ENCODE measurements at places on chromosomes 6 and 20.

GRCh38 chr6:153758516-153758915, 280.5 kb upstream of the OPRM1 start:
- no peak for DNase-seq

GRCh38 chr6:35573495-35574110, 60.9 kb upstream of the TULP1 start:
- DNase-seq = no peak

- no peak for DNase-seq
Measured at GRCh38 chr6:8276148-8276547, 159.2 kb downstream of the SLC35B3 start.

- DNase-seq = no peak
Measured at GRCh38 chr6:158813032-158813431, 6.1 kb downstream of the EZR start.

- no peak for DNase-seq
Measured at GRCh38 chr20:50663095-50663821, 28.1 kb downstream of the RIPOR3 start.

DNA sequence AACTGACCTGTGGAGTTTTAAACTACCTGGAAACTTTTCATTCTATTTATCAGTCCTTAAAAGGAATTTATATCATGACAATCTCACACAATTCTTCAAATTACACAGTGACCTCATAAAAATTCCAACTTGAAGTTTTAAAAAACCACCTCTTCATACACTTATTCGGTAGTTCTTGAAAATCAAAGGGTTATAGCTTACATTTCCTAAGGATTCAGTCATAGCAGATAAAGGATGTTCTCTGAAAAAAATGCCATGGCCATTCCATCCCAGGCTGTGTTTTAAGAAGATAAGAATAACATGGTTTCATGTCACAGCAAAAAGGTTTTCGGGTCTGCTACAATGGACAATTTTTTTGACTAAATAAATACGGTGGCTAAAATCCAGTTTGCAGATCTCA, 41.2 kb downstream of the GOPC start:
- no peak for DNase-seq

GRCh38 chr20:46787991-46788762, 78.7 kb downstream of the SLC2A10 start:
- no peak for DNase-seq

GRCh38 chr6:84926189-84927155, 162.1 kb upstream of the TBX18 start:
- DNase-seq = no peak

- no peak for DNase-seq
Measured at GRCh38 chr20:57806975-57807374, 97.2 kb upstream of the PMEPA1 start.

GRCh38 chr6:144098993-144099392, 3.6 kb upstream of the SF3B5 start:
- DNase-seq = no peak

GRCh38 chr6:157732007-157732406, 91.0 kb upstream of the SNX9 start:
- DNase-seq = no peak

DNA sequence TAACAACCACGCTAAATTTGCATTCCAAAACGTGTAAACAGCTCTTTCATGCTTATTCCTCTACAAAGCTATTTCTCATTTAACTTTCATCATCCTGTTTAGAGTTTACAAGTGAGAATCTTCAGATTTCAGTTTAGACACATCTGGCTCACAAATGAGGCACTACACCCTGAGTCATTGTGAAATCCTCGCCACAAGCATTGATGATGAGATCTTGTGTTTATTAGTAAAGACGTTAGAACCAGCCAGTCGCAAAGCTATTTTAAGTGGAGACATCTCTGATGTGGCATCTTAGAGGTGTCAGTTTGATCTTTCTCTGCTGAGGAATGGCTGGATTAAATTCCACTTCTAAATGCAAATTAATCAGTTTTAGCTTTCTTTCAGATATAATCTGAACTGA, 8.3 kb upstream of the ISM1 start:
- DNase-seq = no peak

GRCh38 chr6:163577404-163577803, 162.9 kb downstream of the QKI start:
- DNase-seq = no peak

DNA sequence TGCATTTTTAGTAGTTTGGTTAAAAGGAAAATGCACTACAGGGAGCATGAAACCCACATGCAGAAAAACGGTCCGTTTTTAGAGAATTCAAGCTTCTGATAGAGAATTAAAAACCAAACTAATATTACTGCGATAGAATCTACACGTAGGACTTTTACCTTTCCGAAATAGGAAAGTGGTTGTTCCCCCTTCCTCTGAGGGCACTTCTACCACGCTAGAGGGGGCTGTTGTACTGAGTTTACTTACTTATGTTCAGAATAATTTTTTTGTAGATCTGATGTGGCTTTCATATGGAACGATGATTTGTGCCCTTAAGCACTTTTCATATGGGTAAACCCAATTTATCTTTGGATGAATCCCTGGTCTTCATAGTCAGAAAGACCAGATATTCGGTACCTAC, 264.3 kb upstream of the PLN start:
- peak; percentile 10 for DNase-seq

- DNase-seq = no peak
Measured at GRCh38 chr20:4053071-4053919, 37.9 kb upstream of the RNF24 start.

DNA sequence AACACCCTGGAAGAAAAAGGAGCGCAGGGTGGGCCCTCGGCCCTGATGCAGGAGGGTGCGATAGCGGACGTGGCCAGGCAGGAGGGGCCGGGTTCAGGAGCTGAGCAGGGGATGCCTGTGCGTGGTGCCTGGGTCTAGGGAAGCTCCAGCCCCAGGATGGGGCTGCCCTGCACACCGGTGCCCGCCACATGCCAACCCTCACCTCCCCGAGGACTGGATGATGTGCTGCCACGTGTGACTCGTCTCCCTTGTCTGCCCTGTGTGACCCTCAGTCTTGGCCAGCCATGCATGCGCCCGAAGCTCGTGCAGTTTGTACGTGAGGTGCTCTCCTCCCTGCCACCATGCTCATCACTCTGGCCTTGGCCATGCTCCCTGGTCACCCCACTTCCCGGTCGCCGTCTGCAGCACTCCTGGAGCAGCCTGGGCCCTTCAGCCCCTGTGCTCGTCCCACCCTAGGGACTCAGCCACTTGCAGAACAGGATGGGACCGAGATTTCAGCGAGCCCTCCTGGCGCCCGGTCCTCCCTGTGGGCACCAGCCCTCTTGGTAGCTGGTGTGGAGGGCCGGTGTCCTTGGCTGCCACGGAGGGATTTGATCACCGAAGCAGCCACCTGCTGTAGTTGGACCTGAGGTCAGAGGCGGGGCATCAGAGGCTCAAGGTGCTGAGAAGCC, 4.3 kb upstream of the COL20A1 start:
- DNase-seq = no peak

DNA sequence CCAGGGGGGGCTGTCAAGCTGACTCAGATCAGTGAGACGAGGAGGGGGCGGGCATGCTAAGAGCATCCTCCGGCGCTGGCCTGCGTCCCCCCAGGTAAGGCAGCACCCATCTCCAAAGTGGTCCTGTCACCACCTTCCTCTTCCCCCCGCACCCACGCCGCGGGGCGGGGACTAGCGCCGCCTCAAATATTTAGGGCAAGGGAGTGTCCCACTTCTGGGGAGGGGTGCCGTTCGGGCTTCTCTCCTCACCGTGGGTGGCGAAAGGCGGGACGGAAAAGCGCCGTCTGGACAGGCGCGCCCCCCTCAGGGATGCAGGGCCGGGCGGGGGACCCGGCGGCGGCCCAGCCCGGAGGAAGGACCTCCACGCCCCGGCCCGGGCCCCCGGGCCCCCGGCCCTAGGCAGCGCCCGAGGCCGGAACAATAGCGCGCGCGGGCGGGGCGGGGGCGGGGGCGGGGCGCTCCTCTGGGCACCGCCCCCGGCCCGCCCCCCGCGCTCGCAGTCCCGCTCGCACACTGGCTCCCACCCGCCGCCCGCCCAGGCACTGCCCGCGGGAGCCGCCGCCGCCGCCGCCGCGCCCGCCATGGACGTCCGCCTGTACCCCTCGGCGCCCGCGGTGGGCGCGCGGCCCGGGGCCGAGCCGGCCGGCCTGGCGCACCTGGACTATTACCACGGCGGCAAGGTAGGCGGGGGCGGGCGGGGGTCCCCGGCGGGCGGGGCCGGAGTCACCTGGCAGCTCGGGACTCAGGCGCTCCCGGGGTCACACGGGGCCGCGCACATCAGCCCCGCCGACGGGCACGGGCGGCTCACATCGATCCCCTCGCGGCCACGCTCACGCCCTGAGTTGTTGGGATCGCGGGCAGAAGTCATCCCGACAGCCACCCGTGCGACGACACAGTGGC, at the start of gene TOX2:
Gene TOX2 (plus strand): TSS at position 542 of the 900 bp plus-strand sequence. CDS start 40 bp downstream, at position 582.
- no peak for DNase-seq

DNA sequence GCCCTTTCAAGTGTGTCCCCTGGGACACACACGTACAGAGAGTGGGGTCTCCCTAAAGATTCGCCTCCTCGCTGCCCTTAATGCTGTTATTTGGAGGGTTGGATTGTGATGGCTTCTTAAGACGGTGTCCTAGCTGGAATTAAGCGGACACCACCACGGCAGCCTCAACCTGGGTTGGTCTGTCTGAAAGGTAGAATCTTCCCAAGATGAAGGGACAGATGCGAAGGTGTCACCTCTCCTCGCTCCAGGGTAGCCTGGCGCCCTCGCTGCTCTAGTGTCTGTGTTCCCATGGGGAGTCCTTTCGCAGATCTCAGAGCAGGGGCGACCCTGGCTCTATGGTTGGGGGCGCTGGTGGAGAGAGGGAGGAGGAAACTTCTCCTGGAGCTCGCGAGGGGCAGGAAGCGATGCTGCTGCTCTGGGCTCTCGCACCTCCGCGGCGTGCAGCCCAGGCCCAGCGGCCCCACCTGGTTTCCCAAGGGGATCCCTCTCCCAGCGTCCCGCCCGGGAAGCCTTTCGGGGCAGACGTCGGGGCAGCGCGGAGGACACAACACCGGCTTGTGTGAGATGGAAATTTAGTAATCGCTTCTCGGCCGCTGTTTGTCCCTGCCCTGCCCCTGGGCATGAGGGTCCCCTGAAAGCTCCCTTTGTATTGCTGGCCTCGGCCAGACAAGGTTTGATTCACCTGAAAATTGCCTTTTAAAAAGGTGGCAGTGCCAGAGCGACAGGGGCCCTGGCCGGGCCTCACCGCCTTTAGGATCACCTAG, 1.7 kb downstream of the RSPO3 start:
- no peak for DNase-seq

GRCh38 chr6:90758741-90759140, 171.9 kb upstream of the MAP3K7 start:
- no peak for DNase-seq

DNA sequence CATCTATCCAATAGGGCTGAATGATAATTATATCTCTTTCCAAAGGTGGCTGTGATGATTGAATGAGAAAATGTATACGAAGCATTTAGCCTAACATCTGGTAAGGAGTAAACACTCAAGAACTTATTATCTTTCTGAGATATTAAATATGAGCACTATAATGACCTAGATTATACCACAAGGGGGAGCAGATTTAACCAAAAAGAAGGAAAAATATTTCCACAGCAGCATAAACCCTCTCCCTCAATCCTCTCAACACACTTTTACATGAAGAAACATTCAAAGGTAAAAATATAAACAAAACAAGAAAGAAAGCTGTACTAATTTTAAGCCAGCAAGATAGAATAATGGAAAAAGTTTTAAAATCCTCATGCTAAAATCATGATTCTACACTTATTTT, 68.4 kb downstream of the SHPRH start:
- DNase-seq = no peak

DNA sequence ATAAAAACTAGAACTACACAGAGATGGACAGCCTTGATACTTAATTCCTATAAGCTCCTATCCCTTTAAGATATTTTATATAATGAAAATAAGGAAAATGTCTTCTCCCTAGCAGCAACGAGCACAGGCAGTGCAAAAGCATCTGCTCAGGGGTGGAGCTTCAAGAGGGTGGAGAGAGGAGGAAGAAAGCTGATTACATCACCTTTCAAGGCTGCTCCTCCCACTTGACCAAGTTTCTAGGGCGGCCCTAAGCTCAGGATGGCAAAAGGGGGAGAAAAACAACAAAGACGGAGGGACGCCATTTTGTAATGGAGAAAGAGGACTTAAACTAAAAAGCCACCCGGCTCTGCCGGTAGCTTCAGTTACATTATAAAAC, 2.2 kb downstream of the PPP1R10 start:
- peak; percentile 95 for DNase-seq

DNA sequence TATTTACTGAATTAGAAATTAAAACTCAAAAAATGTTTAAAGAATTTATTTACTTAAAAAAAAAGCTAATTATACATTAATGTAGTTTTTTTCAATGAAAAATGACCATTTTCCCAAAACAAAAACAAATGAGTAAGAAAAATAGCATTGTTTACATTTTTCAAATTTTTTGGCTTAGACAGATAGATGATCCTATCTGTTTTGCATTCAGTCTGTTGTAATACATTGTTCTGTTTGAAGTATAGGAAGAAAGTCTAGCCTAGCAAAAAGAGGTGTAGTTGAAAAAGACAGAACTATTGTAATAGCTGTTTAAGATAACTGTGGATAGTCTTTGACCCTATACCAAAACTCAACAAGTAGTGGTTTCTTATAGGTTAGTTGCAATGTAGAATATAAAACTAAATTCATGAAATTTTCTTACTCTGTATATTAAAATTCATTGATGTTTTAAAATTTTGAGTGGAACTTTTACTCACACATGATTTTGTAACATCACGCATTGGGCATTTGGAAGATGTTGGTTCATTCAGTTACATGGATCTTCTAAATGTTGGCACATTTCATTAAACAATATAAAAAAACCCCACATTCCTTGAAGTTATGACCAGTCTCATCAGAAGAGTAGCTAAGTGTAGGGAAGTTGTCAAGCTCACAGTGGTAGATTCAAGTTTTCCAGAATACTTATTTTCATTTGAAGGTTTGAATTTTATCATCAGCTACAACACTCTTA, 62.0 kb downstream of the KCNS1 start:
- no peak for DNase-seq

GRCh38 chr20:32470025-32470861, 112.1 kb downstream of the ASXL1 start:
- DNase-seq = peak; percentile 63

- DNase-seq = no peak
Measured at GRCh38 chr20:59018817-59019216, 412 bp upstream of the TUBB1 start.

GRCh38 chr20:50886184-50886790, 45.0 kb downstream of the ADNP start:
- no peak for DNase-seq

GRCh38 chr6:46993846-46994245, 48.3 kb downstream of the ADGRF1 start:
- DNase-seq = peak; percentile 30

DNA sequence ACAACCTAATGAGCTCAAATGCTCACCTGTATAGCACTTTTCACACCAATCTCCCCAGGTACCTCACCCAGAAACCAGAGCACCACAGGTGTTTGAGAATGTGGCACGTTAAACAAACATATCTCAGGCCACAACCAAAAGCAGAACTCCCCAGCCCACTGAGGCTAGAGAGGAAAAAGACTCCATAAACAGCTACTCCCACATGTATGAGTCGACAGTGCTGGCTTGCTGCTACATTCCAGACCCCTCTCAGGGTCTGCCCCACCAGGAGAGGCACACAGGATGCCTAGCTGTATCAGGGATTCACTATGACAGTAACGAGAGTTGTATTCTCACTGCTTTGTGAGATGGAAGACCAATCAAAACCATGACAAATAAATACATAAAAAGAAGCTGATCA, 242.6 kb upstream of the ARID1B start:
- no peak for DNase-seq
